ENCODE measurements at places on chromosomes 11 and 22.

GRCh38 chr11:43930868-43931716, 11.3 kb upstream of the C11orf96 start:
- no peak for DNase-seq

- DNase-seq, result no peak
These were observed 143.3 kb downstream of the GUCY1A2 start for GRCh38 chr11:106875013-106875412.

DNA sequence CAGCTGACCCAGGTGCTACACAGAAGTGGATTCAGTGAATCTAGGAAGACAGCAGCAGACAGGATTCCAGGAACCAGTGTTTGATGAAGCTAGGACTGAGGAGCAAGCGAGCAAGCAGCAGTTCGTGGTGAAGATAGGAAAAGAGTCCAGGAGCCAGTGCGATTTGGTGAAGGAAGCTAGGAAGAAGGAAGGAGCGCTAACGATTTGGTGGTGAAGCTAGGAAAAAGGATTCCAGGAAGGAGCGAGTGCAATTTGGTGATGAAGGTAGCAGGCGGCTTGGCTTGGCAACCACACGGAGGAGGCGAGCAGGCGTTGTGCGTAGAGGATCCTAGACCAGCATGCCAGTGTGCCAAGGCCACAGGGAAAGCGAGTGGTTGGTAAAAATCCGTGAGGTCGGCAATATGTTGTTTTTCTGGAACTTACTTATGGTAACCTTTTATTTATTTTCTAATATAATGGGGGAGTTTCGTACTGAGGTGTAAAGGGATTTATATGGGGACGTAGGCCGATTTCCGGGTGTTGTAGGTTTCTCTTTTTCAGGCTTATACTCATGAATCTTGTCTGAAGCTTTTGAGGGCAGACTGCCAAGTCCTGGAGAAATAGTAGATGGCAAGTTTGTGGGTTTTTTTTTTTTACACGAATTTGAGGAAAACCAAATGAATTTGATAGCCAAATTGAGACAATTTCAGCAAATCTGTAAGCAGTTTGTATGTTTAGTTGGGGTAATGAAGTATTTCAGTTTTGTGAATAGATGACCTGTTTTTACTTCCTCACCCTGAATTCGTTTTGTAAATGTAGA, 1.7 kb downstream of the MALAT1 start:
- DNase-seq, result peak; percentile 70

GRCh38 chr11:35810045-35810645, 133.7 kb upstream of the LDLRAD3 start:
- no peak for DNase-seq

GRCh38 chr11:132943357-132943705, 589.0 kb downstream of the OPCML start:
- no peak for DNase-seq

DNA sequence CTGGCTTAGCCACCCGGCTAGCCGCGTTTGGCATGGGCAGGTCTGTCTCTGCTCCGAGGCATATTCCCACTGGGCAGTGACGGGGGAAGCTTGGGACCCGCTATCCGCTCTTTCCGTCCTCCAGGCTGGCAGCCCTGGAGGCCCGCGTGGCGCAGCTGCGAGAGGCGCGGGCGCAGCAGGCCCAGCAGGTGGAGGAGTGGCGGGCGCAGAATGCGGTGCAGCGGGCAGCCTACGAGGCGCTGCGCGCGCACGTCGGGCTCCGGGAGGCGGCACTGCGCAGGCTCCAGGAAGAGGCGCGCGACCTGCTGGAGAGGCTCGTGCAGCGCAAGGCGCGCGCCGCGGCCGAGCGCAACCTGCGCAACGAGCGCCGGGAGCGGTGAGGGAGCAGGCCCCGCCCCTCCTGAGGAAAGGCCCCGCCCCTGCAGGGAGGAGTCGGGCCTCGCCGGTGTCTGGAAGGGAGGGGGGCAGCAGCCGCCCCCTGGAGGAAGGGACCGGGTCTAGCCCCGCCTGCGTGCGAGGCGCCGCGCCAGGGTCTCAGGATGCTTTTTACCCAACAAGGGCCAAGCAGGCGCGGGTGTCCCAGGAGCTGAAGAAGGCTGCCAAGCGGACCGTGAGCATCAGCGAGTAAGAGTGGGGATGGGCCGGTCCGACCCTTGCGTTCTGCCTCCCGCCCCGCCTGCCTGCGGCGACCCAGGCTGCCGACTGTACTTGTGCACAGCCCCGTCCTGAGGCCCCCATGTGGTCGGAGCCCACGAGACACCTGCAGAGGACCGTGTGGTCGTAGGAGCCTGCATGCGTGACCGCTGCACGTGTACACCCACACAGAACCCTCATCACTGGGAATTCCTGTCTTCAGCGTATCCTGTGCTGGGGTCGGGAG, 7.9 kb downstream of the ATG16L2 start:
- peak; percentile 93 for DNase-seq

DNA sequence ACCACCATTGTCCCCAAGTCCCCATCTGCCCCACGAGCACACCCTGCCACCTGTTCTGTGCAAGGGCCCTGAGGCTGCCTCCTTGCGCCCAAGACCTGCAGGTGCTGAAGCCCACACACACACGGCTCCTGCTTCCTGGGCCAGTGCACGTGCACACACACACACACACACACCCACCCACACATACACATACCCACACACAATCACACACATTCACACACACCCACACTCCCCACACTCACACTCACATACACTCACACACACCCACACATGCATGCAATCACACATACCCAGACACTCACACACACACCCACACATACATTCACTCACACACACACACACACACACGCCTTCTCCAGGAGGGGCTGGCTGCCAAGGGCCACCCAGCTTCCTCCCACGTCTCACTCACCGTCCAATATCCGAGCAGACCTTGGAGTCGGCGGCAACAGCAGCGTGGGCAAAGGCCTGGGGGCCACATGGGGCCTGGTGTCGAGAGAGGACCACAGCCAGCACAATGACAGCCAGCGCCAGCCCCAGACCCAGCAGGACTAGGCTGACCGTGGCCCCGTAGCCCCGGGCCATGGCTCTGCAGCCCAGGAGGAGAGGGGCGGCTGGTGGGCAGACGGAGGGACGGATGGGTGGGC, 616 bp downstream of the GGT5 start:
- no peak for DNase-seq

DNA sequence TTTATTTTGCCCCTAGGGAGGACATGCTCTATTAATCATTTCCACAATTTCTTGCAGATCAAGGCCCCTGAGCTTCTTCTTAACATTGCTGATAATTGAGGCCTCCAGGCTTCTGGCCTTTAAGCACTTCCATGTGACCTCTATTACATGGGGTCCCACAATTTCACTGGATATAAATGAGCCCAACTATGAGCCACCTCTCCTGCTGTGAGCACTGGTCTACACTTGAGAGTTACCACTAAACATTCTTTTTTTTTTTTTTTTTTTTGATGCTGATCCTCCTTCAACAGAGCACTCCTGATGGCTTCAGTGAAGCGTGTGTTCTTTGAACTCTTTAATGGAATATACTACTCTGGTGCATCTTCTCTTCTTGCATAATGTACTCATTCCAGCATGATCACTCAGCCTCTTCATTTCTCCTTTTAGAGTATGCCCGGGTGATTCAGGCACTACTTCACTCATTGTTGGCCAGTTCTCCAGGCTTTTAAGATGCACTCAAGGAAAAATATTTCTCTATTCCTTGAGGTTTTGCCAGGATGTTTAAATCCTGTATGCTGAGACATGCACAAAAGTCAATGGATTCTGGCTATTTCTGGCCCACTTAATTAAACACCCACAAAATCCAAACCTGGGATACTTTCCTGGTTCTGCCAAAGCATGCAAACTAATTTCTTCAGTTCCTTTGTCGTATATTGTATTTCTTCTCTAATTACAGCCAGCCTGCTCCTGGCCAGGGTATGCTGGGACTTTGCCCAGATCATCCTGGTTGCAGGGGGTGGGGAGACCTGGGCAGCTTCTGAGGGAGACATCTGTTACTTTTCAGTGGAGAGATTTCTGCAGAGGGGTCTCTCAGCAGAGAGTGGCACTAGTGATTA, 257.8 kb upstream of the LUZP2 start:
- no peak for DNase-seq

All from activated T-cell treated with anti-CD3 and anti-CD28 coated beads, Interleukin-2, amount 50 U/mL, for 48 hours (primary cell).